Mesenchymal stem cell (in vitro differentiated cells and primary cell): ENCODE measurements at places on chromosomes 4 and X.
A peak's percentile ranks its signal among the peaks of the same experiment; 100 is the strongest.

- peak; percentile 0 for DNase-seq
Measured at GRCh38 chrX:67893931-67894330, 350.1 kb downstream of the AR start.

DNA sequence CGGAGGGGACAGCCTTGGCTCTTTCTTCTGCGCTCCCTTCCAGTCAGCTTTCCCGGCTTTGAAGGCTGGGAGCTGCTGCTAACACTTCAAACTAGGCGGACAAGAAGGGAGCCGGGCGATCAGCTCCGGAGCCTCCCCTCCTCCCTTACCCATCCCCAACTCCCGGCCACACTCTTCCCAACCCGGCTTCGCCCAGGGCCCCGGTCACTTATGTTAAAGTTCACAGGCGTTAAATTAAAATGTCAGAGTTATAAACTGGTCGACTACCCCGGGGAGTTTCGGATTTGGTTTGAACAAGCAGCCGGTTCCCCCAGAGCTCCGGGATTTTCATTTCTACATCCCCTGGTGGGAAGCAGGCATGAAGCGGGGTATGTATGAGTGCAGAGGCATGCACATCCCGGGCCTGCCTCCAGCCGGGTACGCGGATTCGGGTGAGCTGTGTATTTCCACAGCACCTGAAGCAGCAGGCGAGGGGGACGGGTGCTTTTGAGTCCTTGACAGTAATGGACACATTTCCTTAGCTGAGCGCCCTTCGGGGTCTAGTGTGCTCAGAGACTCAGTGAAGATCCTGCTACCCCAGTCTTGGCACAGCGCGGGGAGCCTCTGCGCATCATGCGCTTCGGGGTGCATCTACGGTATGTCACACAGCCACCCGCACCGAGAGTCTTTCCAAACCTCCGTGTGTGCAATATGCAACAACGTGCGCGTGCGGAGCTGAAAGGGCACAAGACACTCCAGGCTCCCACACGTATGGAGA lies 880 bp downstream of the UNC5C start:
- peak; percentile 80 for DNase-seq

GRCh38 chr4:32499171-32499570 lies 1779.0 kb downstream of the PCDH7 start:
- no peak for DNase-seq

GRCh38 chr4:162241857-162242256 lies 78.1 kb upstream of the FSTL5 start:
- no peak for DNase-seq

- no peak for DNase-seq
Measured at GRCh38 chr4:185263419-185263818, 54.0 kb downstream of the SNX25 start.

DNA sequence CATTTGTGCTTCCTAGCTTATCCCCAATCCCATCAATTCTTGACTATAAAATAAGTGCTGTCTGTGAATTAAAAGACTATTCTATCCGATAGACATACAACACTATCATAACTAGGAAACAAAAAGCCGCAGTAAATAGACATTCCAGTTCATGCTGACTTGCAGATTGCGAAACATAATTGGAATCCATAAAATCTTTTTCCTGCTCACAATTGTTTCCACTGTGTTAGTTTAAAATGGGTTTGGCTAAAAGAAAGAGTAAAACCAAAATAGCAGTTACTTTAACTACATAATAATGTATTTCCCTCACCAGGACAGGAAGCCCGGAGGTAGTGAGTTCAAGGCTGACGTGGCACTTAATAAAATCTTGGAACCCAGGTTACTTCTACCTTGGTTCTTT lies 17.2 kb downstream of the SMIM31 start:
- DNase-seq: no peak

DNA sequence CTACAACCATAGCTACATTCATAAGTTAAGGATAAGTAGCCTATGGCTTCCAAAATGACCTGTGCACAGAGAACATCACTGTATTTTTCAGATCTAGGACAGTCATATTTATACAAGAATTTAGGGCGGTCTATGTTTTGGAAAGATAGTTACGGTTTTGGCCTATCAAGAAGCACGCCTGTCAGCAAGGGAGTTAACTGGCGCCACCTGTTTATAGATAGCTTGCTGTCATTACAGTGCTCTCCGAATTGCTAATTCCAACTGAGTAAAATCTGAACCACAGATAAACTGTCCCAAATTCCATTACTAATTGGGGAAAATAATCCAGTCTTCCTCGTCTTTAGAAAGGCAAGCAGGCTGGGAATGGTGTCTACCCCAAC lies 646 bp downstream of the ABCB7 start:
- peak; percentile 35 for DNase-seq

- DNase-seq: no peak
Measured at GRCh38 chr4:135249024-135249423, 1047.4 kb upstream of the PABPC4L start.

- DNase-seq: no peak
Measured at GRCh38 chrX:39327255-39327654, 526.0 kb downstream of the MID1IP1 start.

DNA sequence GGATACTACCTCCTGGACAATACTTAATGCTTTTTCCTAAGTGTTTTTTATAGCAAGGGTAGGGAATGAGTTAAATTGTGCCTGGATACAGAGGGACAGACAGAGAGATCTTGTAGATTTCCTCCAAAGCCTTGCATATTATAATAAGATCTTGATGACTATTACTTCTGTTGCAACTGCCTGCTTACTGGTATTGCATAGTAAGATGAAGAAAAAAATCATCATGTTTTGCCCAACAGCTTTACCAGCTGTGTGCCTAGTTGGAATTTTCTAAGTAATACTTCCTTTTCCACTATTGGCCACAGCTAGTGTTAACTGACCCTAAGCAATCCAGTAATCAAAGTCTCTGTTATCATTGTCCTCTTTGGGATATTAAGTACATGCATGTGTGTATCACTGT lies 139.0 kb downstream of the DCK start:
- no peak for DNase-seq

GRCh38 chr4:1899149-1900086 lies 28.2 kb downstream of the NSD2 start:
- peak; percentile 85 for DNase-seq

GRCh38 chr4:53502094-53502493 lies 89.2 kb downstream of the LNX1 start:
- no peak for DNase-seq

DNA sequence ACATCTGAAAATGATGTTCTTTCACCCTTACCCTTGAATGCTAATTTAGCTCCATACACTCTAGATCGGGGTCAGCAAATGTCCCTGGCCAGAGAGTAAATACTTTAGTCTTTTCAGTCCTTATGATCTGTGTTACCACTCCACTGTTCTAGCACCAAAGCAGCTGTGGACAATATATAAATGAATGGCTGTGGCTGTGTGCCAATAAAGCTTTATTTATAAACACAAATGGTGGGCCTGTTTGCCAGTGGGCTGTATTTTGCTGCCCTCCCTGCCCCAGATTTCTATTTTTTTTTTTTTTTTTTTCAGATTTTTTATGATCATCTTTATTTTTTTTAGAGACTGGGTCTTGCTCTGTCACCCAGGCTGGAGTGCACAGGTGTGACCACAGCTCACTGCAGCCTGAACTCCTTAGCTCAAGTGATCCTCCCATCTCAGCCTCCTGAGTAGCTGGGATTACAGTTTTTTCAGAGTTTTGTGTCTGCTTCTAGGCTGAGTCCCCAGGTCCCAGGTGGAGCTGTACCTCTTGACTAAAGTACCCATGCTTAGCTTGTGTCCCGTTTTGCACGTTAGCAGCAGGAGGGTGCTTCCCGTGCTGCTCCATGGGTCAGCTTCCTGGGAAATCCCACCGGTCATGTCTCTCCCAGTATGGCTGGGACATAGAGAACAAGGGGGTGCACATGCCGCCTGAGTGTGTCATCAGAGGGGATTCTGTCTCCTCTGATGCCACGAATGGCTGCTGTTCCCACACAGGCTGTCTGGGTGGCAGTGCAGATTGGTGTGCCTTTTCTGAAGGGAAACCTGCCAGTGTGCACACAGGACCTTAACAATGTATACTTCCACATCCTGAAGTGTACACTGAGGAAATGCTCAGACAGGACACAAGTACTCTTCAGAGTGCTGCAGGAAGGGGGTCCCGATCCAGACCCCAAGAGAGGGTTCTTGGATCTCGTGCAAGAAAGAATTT lies 16.0 kb upstream of the GRPEL1 start:
- DNase-seq: peak; percentile 12

- DNase-seq: no peak
Measured at GRCh38 chrX:119817130-119817690, 25.8 kb upstream of the RPL39 start.

DNA sequence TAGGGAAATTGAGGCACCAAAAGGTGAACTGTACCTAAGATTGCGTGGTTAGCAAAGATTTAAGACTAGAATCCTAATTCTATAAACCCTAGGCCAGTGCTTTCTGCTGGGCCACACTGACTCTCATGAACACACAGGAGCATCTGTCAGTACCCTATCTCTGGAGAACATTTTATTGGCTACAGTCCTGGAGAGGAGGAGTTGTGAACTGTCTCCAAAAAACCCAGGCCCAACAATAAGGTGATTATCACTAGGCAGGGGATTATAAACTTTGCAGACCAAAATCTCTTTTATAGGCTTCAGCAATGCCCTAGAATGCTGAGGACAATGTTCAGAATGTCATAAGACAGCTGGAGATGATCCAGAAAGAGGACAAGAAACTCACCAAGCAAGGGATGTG lies 24.1 kb downstream of the OPHN1 start:
- no peak for DNase-seq

DNA sequence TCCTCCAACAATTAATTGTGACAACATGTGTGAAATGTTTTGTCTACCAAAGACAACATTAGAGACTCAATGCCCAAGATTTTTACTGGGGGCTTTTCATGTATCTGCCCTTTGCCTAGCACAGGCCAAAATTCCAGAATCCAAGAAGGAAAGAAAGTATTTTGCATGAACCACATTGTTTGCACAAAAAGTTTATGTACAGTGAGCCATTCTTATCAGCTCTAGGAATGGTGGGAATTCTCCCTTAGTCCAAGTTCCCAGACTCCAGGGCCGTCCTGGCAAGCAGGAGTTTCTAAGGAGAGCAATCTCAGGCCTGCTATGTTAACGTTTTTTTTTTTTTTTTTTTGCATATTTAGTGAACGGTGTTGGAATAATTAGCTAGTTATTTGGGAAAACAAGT lies 21.6 kb downstream of the GPRASP1 start:
- peak; percentile 37 for DNase-seq

DNA sequence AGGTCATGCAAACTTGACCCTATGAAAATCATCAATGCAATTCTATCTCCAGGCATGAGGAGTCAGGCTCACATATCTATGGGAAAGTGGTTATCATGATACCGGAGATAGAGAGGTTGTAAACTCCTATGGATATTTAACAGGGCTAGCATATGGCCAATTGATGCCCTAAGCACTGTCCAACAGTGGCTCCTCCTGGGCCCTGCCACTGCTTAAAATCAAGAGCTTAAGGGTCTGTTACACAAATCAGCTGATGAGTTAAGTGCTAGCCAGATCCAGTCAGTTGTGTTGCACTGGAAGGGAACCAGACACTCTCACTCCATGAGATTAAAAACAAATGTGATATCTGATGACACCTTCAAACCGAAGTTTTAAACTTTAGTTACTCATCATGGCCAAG lies 337.6 kb downstream of the STIM2 start:
- no peak for DNase-seq

GRCh38 chr4:99945718-99946355 lies 581 bp downstream of the DNAJB14 start:
- peak; percentile 60 for DNase-seq
